ENCODE measurements at places on chromosomes 2 and 18.
A peak's percentile ranks its signal among the peaks of the same experiment; 100 is the strongest.

DNA sequence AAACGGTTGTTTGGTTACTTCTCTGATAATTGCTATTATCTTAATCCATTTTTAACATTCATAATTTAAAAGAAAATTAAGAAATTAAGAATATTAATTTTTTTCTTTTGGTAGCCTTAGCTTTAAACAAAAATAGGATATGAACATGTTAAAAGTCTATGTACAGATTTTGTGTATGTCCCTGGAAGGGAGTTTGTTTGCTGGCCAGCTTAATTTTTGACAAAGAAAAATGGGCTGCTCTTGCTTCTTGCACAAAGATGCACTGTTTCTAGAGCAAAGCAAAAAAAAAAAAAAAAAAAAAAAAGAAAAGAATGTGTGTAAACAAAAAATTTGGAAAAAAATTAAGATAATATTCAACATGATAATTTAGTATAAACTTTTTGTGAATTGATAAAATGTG lies 1.3 kb downstream of the RFTN2 start:
- DNase-seq = no peak

GRCh38 chr2:71940695-71941094 lies 207.0 kb downstream of the CYP26B1 start:
- DNase-seq = peak; percentile 57

DNA sequence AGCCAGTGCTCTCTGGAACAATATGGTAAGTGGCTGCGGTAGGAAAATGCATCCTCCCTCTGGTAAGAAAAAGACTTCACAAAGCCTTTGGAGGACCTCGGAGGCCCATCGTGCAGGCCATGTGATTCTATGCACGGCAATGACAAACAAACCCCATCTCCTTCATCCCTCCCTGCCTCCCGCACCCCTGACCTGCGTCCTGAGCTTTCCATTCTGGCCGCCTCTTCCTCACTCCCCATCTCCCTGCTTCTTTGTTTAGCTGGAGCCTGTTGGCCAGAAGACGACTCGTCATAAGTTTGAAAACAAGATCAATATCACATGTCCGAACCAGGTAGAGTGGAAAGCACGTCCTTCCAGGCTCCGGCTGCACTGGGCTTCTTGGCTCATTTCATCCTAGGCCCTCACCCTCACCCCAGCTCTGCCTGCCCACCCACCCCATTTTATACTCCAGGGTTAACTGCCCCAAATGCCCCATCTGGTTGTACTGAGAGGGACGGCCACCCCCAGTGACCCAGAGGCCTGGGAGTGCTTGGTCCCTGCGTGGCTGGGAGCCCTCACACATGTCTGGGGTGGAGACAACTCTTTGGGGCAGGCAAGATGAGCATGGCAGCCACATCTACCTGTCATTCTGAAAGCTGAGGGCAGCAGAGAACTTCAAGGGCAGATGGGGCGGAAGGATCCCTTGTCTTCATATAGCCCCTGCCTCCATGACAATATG lies 94.0 kb downstream of the PLB1 start:
- DNase-seq = no peak

- DNase-seq = no peak
Measured at GRCh38 chr2:189659734-189660133, 1.5 kb upstream of the ASNSD1 start.

DNA sequence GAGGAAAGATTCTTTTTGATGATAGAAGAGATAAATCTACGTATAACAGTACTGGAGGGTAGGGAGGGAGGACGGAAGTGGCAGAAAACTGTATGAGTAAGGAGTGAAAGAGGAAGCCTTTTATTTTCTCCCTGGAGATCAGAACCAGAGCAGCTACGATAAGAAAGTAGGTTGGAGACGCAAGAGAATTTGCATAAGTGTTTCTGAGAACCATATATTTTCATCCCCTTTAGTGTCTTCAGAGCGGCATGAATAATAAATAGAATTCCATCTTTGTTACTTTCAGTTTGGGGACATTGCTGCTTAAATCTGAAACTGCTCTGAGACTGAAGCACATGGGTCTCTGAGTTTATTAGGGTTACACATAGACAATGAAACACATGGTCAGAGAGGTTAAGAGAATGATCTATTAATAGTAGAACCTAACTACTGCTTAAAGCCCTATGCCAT lies 230.2 kb upstream of the TNP1 start:
- no peak for DNase-seq

DNA sequence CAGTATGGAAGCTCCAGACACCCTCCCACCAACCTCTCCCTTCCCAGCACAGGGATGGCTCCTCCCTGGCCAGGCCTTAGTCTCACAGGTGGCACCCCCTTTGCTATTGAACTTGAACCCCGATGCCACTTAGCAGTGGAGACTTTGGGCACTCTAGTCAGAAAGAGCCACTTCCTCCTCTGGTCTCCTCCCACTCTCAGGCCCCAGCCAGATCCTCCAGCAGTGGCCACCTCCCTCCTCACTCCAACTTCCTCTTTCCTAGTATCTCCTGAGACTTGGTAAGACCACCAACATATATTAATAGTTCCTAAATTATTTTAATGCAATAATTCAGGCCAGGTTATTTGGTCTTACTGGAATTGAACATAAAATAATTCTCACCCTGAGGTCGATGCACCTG lies 437.2 kb upstream of the ID2 start:
- no peak for DNase-seq

GRCh38 chr2:20467789-20468548 lies 21.1 kb downstream of the RHOB start:
- no peak for DNase-seq

DNA sequence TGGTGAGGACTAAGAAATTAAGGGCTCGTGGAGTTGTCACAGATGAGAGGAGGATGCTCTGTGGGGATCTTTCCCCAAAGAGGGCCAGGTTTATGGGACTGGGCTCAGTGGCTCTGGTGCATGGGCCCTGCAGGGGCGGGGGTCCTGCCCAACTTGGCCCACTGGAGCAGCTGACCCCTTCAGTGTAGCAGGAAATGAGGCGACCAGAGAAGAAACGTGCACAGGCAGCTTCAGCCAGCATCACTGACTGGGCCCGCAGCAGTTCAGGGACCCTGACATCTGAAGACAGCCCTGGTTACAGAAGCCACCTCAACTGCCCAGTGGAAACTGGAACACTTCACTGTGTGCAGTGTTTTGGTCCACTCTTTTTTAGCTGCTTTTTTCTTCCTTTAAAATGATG lies 72.8 kb downstream of the EMILIN2 start:
- no peak for DNase-seq

- no peak for DNase-seq
Measured at GRCh38 chr2:111678161-111678560, 205.8 kb downstream of the ANAPC1 start.

- no peak for DNase-seq
Measured at GRCh38 chr2:1690056-1690775, 54.1 kb downstream of the PXDN start.

GRCh38 chr2:171178993-171179392 lies 18.3 kb upstream of the TLK1 start:
- no peak for DNase-seq

DNA sequence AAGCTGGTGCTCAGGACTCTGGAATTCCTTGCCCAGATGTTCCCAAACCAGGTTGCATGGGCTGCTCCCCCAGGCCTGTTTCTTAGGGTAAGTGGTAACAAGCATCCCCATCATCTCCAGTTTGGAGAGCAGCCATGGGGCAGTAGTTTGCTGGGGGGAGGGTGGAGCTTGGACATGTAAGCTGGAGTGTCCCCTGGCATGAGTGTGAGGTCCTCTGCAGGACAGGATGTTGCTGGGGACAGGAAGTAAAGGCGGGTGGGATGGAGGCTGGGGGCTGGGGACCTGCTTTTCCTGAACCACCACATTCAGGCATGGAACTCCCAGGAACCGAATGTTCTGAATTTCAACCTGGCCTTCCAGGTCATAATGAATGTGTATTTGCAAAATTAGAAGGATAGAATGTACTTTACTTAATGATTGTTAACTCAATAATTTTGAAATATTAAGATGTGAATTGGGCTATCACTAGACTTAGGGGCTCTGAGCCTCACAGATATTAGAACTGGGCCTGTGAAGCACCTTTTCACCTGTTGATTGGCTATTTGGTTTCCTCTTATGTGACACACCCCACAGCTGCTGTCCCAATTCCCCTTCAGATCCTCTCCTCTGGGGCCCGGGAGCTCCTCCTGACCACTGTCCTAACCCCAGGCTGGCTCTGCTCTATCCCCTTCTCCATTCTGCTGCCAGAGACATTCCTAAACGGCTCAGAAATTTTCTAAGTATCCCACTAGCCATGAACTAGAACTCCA lies 66.4 kb upstream of the EPAS1 start:
- DNase-seq = no peak

- no peak for DNase-seq
Measured at GRCh38 chr2:239462191-239462515, 61.3 kb upstream of the HDAC4 start.

GRCh38 chr2:175181877-175182308 lies 383 bp upstream of the ATP5MC3 start:
- DNase-seq = no peak

GRCh38 chr2:237870126-237870525 lies 10.7 kb downstream of the RAMP1 start:
- no peak for DNase-seq

- no peak for DNase-seq
Measured at GRCh38 chr2:106904242-106904641, 18.3 kb upstream of the ST6GAL2 start.

DNA sequence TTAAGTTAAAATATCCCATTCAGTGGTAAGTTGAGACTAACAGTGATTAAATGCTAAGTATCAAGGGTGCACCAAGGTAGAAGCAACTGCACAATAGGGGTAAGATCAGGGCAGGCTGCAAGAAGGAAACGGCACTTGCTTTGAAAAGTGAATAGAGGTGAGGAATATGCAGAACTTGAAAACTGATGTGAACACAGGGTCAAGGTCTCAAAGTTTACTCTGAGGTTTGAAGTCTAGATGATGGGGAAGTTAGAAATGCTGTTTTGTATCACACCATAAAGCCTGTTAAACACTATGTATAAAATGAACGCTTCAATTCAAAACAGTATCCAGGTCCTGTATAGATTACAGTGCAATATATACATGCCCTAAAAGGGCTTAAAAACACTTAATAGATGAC lies 50.8 kb downstream of the GRB14 start:
- no peak for DNase-seq

DNA sequence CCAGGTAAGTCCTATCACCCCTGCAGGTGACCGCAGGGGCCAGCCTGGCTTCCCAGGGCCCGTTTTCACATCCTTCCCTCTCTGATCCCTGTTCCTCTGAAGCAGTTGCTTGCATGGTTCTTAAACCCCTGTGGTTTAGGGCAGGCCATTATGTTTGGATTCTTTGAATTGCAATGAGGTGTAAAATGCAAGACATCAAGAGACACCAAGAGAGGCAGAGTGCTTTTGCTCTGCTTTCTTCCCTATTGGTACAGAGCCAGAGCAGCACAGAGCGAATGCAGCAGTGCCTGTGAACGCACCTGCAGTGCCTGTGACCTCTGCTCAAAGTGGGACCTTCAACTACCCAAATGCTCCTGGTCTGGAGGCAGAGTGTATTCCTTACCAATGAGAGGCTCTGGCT lies 7.6 kb downstream of the RFX8 start:
- DNase-seq = no peak

- DNase-seq = no peak
Measured at GRCh38 chr18:33664241-33664874, 86.3 kb downstream of the ASXL3 start.
